ENCODE measurements at places on chromosomes 7 and 10. TPM values are rescaled to one million over a fixed set of nuclear protein-coding genes. Genes with fewer than 3 reads are reported as not detected.

TAS2R3 gene
- total RNA-seq, result 2.7 TPM

NACAD gene
- total RNA-seq, result 7.3 TPM

ITPRID1 gene
- 0.60 TPM for total RNA-seq

DUS4L gene
- total RNA-seq, result 4.3 TPM

LRRD1 gene
- 0.09 TPM for total RNA-seq

SPDYE11 gene
- not detected for total RNA-seq

GRCh38 chr10:70578371-70578947 is 24.1 kb downstream of the PRF1 start:
- DNase-seq, result peak; percentile 44

- no peak for DNase-seq
Measured at GRCh38 chr7:7922684-7923385, 45.8 kb upstream of the GLCCI1 start.

DNA sequence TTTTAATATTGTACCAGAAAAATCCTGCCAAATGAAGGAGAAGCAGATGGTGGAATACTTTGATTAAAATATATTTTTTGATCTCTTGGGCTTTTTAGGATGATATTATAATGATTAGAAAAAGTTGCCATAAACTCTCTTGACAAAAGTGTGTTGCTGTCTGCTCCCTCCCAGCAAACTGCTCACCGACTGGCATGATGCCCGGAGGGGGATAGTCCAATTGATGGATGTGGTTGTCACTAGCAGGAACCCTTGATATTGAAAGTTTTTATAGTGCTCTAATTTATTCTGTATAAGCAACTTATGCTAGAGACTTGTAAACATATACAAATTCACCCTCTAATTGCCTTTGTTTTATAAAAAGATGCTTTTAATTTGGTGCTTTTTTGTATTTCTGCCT is 114.0 kb downstream of the DNAH11 start:
- no peak for DNase-seq

GRCh38 chr7:91776171-91776570 is 104.3 kb downstream of the MTERF1 start:
- no peak for DNase-seq

DNA sequence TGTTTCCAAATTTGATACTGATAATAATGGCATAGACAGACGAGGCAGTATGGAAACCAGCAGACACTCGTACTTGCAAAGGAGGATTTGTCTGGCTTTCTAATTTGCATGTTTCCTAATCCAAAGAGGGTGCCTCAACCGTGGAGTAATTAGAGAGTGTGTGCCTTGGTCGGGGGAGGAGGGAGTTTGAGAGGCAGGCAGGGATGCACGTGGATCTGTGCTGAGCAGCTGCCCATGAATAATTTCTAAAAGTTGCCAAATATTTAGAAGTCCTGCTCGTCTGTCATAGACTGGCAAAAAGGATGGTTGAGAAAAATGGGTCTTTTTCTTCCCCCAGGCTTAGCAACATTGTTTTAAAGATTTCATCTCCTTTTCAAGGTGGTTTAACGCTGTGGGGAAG is 69.4 kb downstream of the PTPRE start:
- no peak for DNase-seq

DNA sequence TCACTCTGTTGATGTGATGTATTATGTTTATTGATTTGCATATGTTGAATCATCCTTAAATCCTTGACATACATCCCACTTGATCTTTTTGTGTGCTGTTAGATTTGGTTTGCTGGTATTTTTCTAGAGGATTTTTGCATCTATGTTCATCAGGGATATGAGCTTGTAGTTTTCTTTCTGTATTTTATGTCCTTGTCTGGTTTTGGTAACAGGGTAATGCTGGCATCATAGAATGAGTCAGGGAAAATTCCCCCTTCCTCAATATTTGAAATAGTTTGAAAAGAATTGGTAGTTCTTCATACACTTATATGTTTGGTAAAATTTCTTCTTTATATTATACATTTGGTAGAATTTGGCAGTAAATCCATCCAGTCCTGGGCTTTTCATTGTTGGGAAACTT is 89.4 kb upstream of the SLC13A1 start:
- DNase-seq, result no peak

DNA sequence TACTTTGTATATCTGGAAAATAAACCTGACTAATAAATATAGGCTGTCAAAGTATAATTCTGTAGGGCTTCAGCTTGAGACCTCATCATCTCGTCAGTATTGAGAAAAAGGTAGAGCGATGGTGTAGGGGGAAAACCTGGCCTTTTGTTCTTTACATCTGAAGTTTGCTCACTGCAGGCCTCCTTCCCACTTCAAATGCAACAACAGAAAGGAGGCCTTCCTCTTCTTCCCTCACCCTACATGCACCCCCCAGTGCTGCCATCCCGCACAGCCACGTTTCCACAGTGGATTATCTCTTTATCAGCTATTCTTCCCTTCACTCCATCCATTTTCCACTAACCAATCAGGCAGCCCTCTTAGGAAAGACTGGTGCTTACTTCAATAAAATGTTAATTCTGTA is 112.3 kb downstream of the VTI1A start:
- DNase-seq, result no peak

GRCh38 chr10:62424026-62424425 is 49.9 kb downstream of the ZNF365 start:
- DNase-seq, result no peak

- DNase-seq, result no peak
Measured at GRCh38 chr7:106598663-106599342, 62.2 kb downstream of the CCDC71L start.

Data from left lung (tissue), 14 donors.